Endothelial cell of umbilical vein (primary cell): ENCODE measurements at places on chromosomes 1 and 21. TPM values are rescaled to one million over a fixed set of nuclear protein-coding genes. Genes with fewer than 3 reads are reported as not detected.

DNA sequence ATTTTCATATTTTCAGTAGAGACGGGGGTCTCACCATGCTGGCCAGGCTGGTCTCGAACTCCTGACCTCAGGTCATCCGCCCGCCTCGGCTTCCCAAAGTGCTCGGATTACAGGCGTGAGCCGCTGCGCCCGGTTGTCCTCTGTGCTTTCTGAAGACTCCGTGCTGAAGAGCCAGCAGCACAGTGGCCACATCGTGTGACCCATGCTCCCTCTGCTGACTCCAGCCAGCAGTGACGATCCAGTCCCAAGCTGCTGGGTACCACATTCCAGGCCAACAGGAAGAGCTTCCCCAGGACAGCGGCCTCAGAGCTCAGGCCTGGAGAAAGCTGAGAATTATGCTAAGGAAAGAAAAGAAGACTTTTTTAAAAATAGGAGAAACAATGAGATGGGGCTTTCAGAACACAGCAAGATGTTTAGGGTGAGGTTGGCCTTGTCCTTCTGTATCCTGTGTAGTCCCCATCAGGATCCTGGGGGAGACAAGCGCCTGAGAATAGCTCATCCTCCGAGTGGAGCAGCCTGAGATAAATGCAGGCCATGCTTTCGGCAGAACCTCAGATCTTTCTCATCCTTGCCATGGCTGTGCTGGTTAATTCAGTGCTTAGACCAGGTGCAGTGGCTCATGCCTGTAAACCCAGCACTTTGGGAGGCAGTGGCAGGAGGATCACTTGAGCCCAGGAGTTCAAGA lies 207.1 kb downstream of the SLC35F3 start:
- no peak for DNase-seq

- DNase-seq, result no peak
Measured at GRCh38 chr21:42616446-42616845, 37.0 kb upstream of the PDE9A start.

- DNase-seq, result peak; percentile 86
Measured at GRCh38 chr1:151311589-151312331, 15.5 kb downstream of the PI4KB start.

- no peak for DNase-seq
Measured at GRCh38 chr1:212401838-212402582, 12.7 kb downstream of the PACC1 start.

- no peak for DNase-seq
Measured at GRCh38 chr1:62295921-62296491, 23.2 kb downstream of the KANK4 start.

- DNase-seq, result no peak
Measured at GRCh38 chr1:246765521-246765920, 41.3 kb downstream of the SCCPDH start.

DNA sequence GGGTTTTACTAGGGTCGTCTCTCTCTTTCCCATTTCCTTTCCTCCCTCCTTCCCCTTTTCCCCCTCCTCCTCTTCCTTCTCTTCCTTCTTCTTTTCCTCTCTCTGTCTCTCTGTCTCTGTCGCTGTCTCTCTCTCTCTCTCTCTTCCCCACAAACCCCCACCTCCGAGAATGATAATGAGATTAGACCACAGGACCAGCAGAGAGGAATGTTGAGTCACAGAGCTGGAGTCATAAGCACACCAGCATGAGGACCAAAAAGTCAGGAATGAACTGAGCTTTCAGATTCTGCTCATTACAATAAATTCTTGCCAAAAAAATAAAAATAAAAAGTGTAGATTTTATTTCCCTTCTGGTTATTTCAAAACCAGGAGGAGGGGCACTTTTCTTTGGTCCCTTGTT lies 377.4 kb downstream of the LTN1 start:
- no peak for DNase-seq

DNA sequence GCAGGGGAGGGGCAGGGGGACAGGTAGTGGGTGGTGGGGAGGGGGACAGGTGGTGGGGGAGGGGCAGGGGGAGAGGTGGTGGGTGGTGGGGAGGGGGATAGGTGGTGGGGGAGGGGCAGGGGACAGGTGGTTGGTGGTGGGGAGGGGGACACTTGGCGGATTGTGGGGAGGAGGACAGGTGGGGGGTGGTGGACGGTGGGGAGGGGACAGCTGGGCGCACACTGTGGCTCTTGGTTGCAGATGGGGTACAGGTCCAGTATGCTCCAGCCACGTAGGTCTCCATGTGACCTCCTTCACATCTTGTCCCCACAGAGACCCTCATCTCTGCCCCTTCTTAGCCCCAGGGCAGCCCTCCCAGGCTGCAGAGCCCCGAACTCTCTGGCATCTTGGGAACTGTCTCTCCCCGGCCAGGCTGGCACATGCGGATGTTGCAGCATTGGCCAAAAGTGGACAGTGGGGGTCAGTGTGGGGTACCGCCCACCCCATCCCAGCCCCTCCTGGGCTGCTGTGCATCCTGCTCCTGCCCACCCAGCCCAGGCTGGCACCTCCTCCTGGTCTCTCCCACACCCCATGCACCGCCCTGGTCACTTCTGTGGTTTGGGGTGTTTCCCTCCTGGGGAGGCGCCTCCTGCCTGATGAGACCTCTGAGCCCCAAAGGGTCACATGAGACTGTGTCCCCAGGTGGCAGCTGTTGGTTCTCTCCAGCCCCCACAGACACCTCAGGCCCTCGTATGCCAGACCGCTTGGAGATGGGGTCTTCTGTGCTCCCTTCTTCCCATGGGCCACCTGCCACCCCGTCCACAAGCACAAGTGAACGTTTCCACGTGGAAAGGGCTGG lies 7.6 kb upstream of the SLC19A1 start:
- no peak for DNase-seq

- DNase-seq, result no peak
Measured at GRCh38 chr1:108208724-108209446, 8.7 kb upstream of the SLC25A24 start.

DNA sequence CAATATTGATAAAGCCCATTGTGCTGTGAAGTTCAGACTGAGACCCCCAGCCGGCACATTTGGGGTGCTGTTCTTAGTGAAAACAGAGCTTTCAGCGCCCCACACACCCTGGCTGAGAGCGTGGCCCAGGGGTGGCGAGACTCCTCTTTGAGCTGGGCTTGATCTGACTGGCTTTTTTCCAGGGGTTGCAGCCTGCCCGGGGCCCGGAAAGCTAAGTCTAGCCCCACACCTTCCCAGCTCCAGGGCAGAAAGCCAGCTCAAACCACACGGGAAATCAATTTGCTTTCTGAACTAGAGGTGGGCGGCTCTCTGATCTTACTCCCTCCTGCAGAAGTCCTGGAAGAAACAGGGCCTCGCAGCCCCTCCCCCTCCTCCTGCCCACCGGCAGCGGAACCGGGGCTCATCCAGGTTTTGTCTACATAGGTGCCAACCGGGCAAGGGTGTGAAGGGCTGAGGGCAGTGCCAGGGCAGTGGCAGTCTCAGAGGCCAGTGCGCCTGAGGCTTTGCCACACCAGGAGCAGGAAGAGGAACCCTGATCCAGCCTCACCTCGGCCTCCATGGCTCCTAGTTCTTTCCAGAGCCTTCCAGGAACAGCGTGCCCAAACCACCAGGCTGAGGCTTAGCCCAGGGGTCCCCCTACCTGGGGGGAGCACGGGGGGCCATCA lies 155.3 kb downstream of the NPHP4 start:
- DNase-seq, result no peak

- DNase-seq, result no peak
Measured at GRCh38 chr1:11735531-11735853, 444 bp upstream of the AGTRAP start.

DNA sequence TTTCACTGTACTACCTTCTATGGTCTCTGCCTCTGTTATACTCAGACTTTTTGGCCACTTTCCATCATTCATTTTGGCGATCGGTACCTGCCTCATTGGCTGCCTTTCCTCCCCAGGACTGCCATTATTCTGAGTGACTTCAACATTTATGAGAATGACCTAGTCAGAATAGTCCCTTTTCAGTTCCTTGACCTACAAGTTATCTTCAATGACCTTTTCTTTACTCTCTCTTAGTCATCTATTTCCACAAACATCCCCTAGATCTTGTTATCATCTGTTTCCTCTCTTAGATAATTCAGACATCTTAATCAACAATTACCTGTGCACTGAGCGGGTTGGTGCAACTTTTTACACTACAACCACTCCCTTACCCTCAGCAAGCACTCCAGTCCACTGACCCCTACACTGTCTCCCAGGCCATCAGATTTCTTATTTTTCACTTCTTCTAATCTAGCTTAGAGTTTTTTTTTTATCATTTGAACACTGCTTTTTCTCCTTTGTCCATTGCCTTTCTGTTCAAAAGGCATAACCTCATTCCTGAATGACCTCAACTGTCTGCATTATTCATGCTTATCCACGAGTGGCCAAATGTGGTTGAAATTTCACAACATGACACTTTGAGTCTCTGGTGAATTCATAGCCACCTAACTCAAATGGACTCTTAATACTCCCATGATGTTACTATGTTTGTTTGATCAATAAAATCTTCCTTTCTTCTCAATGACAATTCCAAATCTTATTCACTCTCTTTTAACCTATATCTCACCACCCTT lies 112.7 kb downstream of the HMCN1 start:
- DNase-seq, result no peak

GRCh38 chr1:115135681-115136080 lies 46.4 kb upstream of the TSPAN2 start:
- no peak for DNase-seq

DNA sequence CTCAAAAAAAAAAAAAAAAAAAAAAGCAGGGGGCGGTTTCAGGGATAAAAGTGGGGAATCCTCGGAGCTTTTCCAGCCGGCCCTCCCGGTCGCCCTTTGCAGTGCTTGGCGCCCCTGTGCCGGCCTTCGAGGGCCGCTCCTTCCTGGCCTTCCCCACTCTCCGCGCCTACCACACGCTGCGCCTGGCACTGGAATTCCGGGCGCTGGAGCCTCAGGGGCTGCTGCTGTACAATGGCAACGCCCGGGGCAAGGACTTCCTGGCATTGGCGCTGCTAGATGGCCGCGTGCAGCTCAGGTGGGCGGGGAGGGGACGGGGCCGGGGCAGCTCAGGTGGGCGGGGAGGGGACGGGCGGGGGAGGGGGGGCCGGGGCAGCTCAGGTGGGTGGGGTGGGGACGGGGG lies 25.3 kb downstream of the RNF223 start:
- no peak for DNase-seq

- no peak for DNase-seq
Measured at GRCh38 chr1:56977910-56978309, 12.1 kb upstream of the C8B start.

- no peak for DNase-seq
Measured at GRCh38 chr21:43005635-43006034, 31.3 kb downstream of the PKNOX1 start.

DNA sequence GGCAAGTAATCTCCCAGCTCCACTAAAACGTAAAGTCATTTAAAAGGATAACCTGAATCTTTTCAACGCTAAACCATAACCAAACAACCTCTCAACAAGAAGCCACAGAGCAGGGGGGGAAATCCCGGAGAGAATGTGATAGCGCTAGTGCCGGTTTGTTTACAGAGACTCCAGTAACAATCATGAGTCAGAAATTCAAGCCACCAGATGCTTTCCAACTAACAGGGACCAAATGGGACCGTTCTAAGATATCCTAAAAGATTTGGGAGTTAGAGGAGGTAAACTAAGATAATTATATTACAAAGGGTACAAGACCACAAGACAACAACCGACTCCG lies 825 bp downstream of the DCAF8 start:
- DNase-seq, result peak; percentile 85

DNA sequence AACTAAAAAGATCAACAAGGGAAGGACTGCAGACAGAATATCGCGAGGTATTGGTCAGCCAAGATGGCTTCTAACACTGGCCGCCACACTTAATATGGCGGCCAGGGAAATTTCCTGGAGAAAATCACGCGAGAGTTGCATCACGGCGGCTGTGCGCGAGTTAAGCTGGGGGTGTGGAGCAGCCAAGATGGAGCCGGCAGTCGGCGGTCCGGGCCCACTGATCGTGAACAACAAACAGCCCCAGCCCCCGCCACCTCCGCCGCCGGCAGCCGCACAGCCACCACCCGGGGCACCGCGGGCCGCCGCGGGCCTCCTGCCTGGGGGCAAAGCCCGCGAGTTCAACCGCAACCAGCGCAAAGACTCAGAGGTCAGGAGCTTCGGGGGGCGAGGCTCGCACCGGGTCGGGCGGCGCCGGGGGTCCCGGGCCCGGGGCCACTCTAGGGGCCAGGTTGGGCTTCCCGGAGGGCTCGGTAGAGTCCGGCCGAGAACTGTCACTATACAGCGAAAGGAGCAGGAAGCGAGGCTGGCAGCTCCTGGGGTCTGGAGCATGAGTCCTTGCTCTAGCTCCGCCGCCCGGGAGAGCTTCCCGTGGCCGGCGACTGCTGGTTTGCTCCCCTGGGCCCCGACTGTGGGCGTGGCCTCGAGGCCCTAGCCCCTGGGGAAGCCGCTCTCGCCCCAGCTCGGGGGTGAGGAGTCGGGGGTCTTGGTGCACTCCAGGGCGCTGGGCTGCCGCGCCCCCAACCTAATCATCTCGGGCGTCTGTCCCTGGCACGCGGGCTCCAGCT lies at the start of gene STRIP1:
Gene STRIP1, plus strand, starts transcription at position 174 of the 785 bp plus-strand sequence. Its CDS starts 14 bp downstream, at position 188.
- DNase-seq, result peak; percentile 96

DNA sequence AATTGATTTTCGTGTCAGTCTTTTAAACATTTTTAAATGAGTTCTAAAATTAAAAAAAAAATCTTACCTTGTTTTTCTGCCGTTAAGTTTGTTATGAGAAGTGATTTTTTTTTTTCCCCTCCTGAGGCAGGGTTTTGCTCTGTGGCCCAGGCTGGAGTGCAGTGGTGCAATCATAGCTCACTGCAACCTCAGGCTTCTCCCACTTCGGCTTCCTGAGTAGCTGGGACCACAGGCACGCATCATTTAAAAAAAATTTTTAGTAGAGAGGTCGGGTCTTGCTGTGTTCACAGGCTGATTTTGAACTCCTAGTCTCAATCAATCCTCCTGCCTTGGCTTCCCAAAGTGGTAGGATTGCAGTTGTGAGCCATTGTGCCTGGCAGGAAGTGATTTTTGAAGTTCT lies 41.1 kb downstream of the MTR start:
- no peak for DNase-seq

DNA sequence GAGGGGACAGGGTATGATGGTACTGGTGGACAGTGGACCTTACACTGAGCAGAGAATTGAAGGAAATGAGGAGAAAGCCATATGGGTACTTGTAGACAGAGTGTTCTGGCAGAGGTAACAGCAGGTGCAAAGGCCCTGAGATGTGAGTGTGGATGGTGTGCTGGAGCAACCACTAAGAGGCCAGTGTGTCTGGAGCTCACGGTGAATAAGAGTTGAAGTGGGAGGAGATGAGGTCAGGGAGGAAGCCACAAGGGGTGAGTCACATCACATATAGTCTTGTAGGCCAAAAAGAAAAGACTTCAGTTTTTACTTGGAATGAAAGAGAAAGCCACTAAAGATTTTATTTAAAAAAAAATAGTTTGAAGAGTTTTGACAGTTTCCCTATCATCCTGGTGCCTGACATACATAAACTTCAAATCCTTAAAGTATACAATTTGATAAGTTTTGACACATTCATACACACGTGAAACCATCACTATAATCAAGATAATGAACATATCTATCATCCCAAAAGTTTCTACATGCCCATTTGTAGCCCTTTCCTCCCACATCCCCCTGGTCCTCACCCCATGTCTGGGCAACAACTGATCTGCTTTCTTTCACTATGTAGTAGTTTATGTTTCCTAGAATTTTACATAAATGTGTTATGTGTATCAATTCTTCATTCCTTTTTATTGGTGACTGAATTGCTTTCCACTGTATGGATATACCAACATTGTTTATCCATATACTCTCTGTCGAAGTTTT lies 148.4 kb downstream of the GPATCH2 start:
- DNase-seq, result peak; percentile 35

- no peak for DNase-seq
Measured at GRCh38 chr1:107824946-107825345, 140.0 kb downstream of the VAV3 start.

Gene KRTAP19-3
- polyA plus RNA-seq, result not detected in 2 replicates

Gene ERG
- 173 and 202 TPM in 2 replicates for polyA plus RNA-seq

Gene TGFB2
- 21.2 TPM in 2 replicates for polyA plus RNA-seq

Gene CD52
- polyA plus RNA-seq, result not detected in 2 replicates

Gene PRAMEF2
- polyA plus RNA-seq, result not detected in 2 replicates

Gene IBA57
- polyA plus RNA-seq, result 3.4 and 5.6 TPM in 2 replicates
